Nucleus accumbens (tissue), 56 donors: ENCODE measurements at places on chromosomes 7 and 10.

- DNase-seq = no peak
Measured at GRCh38 chr7:155769701-155770100, 42.6 kb downstream of the SHH start.

GRCh38 chr7:110399421-110399820, 691.5 kb upstream of the LRRN3 start:
- DNase-seq = no peak

- DNase-seq = no peak
Measured at GRCh38 chr7:6111041-6111440, 79.9 kb downstream of the ANKRD61 start.

GRCh38 chr7:149547126-149547525, 49.5 kb upstream of the ZNF746 start:
- DNase-seq = no peak

- no peak for DNase-seq
Measured at GRCh38 chr7:159229683-159230475, 85.2 kb upstream of the VIPR2 start.

DNA sequence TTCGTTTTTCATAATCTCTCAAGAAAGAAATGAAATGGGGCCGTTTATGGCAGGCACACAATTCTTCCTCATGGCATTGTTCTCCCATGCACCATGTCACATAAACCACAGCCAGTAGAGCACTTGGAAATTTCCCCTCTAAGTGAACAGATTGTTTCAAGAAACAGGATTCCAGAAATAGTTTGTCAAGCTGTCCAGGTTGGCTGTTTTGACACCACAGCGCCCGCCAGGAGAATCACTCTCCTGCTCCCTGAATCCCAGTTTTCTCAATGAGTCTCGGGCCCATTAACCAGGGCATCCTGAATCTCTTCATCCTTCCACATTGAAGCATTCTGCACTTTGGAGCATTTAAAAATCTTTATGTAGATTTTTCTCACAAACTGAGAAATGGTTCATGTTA, 172.2 kb upstream of the NEBL start:
- DNase-seq = no peak

DNA sequence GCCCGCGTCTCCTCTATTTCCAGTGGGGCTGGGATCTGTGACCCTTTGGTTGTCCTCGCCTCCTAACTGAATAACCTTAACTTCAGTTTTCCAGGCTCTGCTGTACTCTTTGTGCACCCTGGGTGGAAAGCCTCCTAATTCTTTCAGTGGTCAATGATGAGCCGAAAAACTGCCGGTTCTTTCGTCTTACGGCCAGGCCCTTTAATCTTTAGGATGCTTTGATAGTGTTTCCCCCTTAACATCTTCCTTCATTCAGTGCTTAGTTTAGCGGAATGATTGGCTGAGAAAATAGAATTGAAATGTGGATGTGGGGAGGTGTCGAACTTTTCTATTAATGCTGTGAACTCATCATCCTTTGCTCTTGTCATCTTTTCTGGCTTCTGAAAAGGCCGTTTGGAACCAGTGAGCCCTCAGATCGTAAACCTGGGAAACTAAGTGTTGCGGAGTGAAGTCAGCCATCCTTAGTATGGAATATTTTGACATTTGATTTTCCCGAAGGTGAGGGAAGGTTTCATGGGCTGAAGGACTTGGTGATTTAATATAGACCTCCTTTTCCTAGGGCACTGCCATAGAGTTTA, 847 bp downstream of the GARS1 start:
- DNase-seq = no peak

DNA sequence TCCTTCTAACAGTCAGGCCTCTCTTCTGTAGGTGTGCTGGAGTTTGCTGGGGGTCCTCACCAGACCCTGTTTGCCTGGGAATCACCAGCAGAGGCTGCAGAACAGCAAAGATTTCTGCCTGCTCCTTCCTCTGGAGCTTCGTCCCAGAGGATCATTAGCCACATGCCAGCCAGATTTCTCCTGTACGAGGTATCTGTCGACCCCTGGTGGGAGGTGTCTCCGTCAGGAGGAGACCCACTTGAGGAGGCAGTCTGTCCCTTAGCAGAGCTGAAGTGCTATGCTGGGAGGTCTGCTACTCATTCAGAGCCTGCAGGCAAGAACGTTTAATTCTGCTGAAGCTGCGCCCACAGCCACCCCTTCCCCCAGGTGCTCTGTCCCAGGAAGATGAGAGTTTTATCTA, 611.1 kb upstream of the COBL start:
- DNase-seq = no peak

DNA sequence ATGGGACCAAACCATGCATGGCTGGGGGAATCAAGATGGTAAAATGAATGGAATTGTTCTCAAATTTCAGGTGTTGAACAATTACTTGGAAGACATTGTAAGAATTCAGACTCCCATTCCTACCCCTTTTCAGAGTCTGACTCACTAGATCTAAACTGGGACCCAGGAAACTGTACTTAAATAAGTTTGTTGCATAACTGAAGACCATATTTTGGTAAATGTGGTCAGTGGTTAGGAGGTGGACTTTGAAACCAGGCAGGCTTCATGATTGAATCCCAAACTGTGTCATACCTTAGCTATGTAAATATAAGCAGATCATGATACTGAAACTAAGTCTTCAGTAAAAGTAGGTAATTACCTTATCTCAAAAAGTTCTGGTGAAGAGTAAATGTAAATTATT, 41.7 kb downstream of the ZWINT start:
- no peak for DNase-seq

- DNase-seq = no peak
Measured at GRCh38 chr7:155878674-155879073, 66.4 kb upstream of the SHH start.

DNA sequence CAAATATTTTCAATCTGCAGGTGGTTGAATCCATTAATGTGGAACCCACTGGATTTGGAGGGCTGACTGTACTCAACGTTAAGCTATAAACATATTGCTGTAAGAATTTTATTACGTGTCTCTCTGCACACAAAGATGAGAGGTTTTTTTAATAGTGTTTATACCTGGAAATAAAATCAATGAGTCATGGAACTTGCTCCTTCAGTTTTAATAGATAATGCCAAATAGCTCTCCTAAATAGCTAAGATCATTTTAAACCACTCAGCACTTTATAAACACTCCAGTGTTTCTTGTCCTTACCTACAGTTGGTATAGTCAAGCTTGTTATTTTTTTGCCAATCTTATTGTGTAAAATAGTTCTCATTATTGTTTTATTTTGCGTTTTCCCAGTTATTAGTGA, 455.6 kb upstream of the FZD8 start:
- DNase-seq = no peak
